Eye (tissue), 1 donor: ENCODE measurements at places on chromosomes 5 and 9.
A peak's percentile ranks its signal among the peaks of the same experiment; 100 is the strongest.

- DNase-seq = no peak
Measured at GRCh38 chr5:146049704-146050026, 55.7 kb downstream of the PLAC8L1 start.

DNA sequence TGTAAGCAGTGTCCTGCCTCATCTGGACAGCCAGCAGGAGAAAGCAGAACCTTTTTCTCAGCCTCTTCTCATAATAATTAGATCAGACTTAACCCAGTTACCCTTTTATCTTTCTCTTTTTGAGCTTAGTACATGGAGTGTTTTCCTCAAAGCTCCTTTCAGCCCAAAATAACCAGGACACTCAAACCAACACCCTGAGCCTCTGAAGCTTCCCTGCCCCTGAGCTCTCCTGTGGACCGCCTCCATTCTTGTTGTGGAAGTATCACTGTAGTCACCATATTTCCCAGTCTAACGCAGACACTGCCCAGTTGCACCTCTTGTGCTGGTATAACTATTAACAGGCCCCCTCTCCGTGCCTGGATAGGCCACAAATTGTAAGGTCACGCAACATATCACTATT lies 53.8 kb upstream of the ZNF622 start:
- no peak for DNase-seq

GRCh38 chr5:93165559-93165958 lies 415.5 kb downstream of the NR2F1-AS1 start:
- peak; percentile 33 for DNase-seq

DNA sequence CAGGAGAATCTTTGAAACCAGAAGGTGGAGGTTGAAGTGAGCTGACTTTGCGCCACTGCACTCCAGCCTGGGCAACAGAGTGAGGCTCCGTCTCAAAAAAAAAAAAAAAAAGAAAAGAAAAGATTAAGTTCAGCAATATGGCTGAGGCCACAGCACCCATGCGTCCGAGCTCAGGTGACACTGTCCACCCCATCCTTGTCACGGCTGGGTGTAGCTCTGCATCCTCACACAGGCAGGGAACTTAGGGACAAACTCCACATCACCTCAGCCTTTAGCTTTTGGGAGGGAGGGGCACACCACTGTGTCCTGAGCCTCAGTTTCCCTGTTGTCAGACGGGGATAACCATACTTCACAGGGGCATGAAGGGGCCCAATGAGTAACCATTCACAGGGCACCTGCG lies 15.5 kb downstream of the FGD3 start:
- no peak for DNase-seq

DNA sequence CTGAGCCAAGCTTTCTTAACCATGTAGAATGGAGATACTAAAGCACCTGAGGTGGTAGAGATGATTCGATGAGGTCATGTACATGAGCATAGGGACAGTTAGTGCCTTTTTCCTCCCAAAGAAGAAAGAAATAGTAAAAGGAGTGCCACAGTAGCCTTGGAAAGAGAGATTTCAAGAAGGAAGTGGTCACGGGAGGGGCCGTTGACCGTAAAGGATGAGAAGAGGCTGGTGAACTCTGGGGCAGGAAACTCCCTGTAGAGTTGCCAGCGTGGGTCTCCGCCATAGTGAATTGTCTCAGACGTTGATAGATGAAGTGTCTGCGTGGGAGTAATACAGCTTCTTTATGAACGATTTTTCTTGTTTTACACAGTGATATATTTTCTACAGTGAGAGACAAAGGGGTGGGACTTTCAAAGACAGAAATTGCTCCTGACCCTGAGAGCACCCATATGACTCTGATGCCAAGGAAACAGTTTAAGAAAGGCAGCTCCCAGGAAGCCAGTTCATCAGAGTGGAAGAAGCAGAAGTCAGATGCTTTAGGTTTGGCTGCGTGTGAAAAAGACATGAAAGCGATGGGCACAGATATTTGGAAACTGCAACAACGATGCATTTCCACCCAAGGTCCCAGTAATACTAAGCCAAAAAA lies 41.3 kb downstream of the UGCG start:
- no peak for DNase-seq

GRCh38 chr9:121838746-121839669 lies 187.6 kb downstream of the DAB2IP start:
- no peak for DNase-seq

DNA sequence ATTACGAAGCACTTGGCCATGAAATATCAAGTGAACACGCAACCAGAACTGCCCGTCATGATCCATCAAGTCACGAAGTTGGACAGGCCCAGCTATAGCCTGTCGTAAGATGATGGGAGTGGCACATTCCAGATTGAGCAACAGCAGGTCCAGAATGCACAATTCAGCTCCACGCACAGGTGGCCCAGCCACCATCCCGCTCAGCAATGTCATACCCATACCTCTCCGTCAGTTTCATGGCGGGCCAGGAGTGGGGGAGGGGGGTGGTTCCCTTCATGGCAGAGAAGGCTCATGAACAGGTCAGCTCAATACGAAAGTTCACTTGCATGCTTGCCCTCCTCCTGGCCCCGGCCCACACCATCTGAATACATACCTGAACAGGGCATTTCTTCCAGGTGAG lies 34.9 kb downstream of the SMIM23 start:
- DNase-seq = no peak

DNA sequence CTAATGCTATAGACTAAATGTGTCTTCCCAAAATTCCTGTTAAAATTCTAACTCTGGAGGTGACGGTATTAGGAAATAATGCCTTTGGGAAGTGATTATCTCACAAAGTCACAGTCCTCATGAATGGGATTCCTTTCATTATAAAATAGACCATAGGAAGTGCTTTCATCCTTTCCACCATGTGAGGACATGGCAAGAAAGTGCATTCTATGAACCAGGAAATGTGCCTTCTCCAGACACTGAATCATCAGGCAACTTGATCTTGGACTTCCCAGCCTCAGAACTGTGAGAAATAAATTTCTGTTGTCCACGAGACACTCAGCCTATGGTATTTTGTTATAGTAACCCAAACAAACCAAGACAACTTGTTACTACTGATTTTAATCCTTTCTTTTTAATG lies 582.4 kb upstream of the C9orf72 start:
- no peak for DNase-seq
